ENCODE measurements at places on chromosomes 1 and 21.

DNA sequence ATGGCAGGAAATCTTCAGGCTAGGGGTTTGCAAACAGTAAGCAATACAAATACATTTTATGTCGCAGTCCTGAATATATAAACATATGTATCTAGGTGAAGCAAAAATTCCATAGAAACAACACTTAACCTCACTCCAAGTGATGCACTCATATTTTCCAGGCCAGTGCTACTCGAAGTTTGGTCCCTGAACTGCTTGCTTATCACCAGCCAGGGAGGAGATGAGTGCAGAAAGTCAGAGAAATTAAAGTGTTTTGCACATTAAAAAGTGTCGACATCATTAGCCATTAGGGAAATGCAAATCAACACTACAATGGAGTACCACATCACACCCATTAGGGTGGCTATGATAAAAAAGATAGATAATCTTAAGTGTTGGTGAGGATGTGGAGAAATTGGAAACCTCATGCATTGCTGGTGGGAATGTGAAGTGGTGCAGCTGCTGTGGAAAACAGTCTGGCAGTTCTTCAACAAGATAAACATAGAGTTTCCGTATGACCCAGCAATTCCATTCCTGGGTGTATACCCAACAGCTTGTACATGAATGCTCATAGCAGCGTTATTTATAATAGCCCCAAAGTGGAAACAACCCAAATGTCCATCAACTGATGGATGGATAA lies 70.5 kb upstream of the CSF1 start:
- no peak for DNase-seq

DNA sequence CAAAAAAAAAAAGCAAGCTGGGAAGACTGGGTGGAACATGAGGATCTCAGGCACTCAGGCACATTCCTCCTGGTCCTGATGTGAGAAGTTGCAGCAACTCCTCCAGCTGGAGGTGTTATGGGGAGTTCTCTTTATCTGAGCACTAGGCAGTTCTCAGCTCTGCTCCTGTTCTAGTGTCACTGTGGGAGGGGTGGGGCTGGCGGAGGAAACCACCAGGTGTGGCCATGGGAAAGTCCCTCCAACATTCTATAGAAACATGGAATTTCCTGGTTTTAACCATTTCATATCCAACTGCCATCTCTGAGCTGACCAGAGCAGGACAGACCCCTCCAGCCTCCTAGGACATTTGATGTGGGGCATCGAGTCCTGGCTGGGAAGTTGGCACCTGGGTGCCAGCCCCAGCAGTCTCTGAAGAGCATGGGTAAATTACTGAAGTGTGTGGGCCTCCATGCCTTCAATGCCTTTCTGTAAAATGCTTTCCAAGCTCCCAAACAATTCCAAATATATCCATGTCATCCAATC lies 804 bp upstream of the IKBKE start:
- DNase-seq, result no peak

DNA sequence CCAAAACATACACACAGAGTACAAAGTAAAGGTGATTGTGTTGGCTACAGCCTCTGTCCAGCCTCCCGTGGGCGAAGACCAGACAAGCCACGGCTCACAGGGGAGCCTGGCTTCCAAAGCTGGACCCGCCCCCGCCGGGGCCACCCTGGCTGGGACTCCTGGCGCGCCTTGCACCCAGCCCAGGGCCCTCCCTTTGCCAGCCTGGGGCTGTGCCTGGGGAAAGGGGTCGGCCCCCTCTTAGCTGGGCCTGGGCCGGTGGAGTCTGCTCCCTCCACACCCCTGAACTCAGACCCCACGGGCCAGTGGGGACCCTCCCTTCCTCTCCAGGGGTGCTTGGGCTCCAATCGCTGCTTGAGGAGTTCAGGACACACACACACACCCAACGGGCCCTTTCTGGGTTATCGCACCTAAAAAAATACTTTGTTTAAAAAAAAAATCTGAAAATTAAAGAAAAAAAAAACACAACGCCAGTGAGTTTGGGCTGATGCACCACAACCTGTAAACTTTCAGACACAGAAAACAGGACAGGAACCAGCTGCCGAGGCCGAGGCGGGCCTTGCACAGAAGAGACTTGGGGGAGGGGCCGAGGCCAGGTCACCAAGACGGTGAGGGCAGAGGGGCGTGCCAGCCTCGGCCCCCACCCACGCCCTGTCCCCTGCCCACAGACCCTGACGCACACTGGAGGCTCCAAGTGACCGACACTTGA lies 56.3 kb downstream of the KCNAB2 start:
- DNase-seq, result no peak

- DNase-seq, result no peak
Observed at GRCh38 chr1:40664791-40665190, 691 bp downstream of the RIMS3 start.

DNA sequence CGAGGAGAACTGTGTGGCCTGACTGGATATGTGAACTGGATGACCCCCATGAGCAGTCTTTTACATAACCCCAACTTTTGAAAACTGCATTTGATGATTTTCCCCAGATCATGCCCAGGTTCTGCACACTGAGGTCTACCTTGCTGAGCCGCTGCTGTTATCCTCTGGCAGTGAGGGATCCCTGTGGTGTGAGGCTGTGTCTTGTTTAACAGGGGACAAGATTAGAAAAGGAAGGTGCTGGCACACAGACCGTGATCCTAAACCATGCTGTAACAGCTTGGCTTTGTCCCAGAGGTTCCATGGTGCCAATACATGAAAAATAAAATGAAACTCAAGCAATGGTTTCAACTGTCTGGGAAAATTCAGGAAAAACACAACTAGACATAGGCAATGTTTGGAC lies 134.2 kb downstream of the ZZZ3 start:
- DNase-seq, result no peak

- no peak for DNase-seq
Observed at GRCh38 chr1:4594286-4594991, 60.0 kb upstream of the AJAP1 start.

GRCh38 chr1:231072041-231072440 lies 32.0 kb upstream of the FAM89A start:
- no peak for DNase-seq

DNA sequence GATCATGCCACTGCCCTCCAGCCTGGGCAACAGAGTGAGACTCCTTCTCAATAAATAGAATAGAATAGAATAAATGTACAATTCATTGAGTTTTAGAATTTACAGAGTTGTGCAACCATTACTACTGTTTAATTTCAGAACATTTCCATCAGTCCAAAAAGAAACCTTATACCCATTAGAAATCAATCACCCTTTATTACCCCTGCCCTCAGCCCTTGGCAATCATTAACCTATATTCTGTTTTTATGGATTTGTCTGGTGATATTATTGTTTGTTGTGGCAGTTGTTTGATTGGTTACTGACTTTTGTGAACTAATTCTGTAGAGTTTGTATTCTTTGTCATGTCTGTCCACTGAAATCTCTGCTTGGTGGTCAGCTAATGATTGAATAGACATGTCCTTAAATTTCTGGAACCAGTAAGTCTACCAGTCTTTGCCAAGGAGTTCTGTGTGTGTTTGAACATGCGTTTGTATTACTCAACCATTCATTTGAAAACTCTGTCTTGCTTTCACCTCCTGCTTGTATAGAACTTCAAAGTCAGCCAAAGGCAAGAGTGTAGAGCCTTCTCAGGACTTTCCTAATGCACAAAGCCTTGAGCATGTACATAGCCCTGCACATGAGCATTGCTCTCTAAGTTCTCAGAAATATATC lies 208.8 kb downstream of the GPR52 start:
- DNase-seq, result no peak

- no peak for DNase-seq
Observed at GRCh38 chr1:11373895-11374747, 101.1 kb downstream of the UBIAD1 start.

GRCh38 chr21:46051821-46052675 lies 45.9 kb upstream of the COL6A2 start:
- no peak for DNase-seq

- no peak for DNase-seq
Observed at GRCh38 chr1:47585141-47585902, 147.5 kb downstream of the FOXD2 start.

DNA sequence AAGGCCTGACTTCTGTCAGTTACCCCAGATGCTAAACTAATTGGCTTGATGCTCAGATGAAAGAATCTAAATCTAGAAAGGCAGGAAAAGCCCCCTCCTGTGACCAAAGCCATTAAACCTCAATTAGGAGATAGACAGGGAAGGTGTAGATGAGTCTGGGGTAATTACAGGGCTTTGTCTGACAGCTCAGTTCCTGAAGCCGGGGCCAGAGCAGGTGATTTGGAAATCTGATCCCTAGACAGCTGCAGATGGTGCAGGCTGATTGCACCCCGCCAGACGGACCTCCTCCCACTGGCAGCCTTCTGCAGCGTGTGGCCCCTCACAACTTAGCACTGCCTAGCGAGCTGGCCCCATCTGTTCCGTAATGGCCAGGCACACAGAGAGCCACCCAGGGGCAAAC lies 395.1 kb downstream of the HLX start:
- DNase-seq, result peak; percentile 87

DNA sequence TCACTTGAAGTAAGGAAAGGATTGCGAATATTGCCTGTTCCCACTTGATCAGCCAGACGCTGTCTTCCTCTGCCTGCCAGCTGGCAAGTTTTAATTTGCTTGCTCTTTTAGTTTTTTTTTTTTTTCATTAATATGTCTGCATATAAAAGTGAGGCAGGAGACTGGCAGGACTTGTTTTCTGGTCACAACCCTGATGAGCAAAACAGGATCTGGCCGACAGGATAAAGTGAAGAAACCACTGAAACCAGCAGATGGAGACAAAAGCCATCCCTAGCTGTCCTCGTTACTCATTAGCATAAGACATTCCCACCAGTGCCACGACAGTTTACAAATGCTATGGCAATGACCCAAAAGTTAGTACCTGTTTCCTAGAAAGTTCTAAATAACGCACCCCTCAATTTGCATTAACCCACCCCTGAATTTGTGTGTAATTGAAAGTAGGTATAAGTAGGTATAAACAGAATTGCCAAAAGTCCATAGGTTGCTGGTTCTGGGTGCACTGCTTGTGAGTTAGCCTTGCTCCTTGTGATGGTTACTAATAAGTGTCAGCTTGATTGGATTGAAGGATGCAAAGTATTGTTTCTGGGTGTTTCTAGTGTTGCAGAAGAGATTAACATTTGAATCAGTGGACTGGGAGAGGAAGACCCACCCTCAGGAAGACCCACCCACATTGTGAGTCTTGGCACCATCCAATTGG lies 60.8 kb downstream of the ZNF684 start:
- DNase-seq, result peak; percentile 7

GRCh38 chr1:164702216-164702615 lies 143.2 kb downstream of the PBX1 start:
- DNase-seq, result peak; percentile 37

DNA sequence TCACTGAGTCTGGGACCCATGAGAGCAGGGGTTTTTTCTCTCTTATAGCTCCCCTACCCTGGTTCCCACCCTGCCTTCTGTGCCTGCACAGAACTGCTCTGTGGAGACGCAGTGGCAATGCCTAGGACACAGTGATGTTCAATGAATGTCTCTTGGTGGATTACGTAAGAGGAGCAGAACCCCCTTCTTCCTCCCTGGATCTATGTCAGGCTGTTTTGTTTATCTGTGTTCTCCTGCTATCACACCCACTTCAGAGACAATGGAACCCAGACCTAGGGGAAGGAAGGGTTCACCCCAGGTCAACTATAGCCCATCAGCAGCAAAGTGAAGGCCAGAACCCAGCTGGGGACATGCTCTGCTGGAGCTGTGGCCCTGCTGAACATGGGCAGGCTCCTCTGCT lies 2.0 kb downstream of the HPCAL4 start:
- no peak for DNase-seq

GRCh38 chr1:117632269-117633067 lies 26.6 kb downstream of the TENT5C start:
- no peak for DNase-seq

DNA sequence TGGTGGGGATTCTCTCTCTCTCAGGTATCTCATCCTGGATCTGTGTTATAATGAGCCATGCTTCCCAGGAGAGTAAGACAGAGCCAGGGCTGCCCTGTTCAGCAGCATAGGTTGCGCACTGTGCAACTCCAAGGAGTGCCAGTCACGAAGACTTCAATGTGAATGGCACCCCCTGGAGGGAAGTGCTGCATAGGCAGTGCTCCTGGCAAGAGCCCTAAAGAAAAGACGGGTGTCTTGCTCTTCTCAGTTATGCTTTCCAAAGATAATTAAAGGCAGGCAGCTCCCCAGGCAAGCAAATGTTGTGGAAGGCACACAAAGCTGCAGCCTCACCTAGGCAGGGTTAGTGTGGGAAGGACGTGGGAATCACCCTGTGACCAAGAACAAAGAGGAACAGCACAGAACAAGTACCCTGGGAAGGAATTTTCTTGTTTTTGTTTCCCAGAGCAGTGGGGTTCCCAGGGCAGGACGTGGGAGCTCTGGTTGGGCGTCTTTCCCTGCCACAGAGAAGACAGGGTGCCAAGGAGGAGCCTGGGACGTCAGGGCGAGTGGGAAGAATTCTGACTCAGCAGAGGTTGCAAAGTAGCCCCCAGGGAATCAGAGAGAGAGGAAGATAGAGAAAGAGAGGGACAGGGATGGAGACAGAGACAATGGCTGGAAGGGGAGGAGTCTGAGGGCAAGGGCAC lies 120.9 kb downstream of the KCNN3 start:
- DNase-seq, result no peak

DNA sequence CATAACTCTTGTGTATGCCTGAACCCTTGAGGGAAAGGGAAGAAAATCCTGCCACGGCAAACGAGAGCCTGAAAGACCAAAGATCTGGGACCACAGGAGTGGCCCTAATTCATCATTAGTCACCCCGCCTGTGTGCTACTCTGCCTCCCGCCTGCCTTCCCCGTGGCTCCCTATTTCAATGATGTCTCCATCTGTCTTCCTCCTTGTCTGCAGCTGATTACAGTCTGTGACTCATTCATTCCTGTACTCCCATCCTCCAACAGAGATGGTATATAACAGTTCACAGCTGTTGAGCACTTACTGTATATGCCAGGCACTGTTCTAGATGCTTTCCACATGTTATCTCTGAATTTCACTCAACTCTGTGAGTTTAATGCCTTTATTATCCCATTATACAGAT lies 96.6 kb downstream of the SEC16B start:
- DNase-seq, result peak; percentile 47

DNA sequence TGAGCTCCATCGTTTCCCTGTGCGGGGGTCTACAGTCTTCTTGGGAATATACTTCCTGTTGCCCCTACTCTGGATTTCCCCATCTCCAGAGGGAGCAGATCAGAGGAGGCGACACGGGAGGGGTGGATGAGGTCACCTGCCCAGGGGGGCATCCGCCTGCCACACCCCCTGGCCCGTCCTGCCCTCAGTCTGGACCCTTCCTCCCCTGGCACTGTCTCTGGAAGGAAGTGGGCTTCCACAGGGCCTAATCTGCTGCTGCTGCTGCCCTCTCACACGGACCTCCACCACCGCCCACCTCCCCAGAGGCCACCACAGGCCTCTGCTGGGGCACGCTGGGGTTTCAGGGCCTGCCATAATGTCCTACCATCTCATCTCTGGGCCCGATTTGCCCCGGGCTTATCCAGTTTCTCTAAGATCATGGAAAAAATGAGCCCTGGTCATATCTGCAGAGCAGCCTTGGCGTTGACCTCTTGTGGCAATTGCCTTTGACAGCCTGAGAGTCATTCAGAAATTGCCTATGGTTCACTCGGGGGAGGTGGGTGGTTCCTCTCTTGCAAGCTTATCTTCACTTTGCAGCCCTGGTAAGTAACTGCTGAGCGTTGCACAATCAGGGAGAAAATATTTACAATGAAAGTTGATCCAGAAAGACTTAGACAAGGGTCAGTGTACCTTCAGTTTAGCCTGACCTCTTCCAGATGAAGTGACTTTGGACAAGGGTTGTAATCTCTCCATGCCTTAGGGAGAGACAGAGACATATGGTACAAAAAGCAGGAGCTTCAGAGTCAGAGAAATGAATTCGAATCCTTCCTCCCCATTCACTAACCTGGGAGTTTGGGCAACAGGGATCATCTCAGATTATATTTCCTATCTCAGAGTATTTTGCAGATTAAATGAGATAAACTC lies 252.4 kb downstream of the TOMM20 start:
- DNase-seq, result no peak

Data from SHP77 (cell line).